ENCODE measurements at places on chromosomes 11 and 22.

DNA sequence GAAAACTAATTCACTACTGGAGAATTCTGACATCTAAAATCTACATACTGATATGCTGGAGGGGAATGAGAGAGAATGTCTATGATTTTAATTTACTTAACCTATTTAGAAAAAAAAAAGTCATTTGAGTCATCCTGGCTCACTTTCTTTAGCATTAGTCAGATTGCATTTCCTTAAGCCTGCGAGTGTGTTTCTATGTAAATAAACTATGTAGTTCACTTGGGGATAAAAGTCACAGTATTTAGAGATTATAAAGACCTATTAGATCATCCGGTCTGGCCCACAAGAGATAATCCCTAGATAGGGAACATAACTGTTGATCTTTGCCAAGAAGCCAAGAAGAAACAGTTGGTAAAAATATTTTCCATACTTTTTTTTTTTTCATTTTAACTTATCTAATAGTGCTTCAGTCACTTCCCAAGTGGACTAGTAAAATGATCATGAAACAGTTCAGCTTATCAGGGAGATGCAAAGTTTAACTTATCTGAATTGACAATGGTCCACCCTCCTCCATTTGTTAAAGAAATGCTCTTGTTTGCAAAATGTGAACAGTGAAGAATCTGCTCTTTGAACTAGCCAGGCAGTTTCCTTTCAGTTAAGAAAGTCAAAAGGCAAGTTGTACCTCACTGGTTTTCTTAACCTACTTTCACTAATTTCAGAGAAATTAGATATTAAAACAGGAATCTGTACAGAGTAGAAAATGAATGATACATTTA, 21.2 kb upstream of the BLID start:
- no peak for DNase-seq

- DNase-seq, result no peak
These were observed 465 bp downstream of the MAPK1 start for GRCh38 chr22:21866833-21867527.

DNA sequence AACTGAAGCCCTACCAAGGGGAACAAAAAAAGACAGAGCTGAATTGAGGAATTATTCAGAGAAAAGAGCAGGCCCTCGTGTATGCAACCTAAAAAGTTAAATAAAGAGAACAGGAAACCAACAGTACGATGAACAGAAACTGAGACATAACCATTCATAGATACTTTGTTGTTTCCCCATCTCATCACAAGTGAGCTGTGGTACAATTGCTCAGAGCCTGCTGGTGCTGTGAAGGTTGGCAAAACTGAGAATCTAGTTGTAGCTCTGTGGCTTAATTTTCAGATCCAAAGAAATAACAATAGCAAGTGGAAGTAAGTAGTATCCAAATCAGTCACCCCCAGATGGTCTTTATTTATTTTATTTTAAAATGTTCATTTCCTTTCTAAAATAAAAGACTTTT, 37.7 kb upstream of the BLID start:
- no peak for DNase-seq

DNA sequence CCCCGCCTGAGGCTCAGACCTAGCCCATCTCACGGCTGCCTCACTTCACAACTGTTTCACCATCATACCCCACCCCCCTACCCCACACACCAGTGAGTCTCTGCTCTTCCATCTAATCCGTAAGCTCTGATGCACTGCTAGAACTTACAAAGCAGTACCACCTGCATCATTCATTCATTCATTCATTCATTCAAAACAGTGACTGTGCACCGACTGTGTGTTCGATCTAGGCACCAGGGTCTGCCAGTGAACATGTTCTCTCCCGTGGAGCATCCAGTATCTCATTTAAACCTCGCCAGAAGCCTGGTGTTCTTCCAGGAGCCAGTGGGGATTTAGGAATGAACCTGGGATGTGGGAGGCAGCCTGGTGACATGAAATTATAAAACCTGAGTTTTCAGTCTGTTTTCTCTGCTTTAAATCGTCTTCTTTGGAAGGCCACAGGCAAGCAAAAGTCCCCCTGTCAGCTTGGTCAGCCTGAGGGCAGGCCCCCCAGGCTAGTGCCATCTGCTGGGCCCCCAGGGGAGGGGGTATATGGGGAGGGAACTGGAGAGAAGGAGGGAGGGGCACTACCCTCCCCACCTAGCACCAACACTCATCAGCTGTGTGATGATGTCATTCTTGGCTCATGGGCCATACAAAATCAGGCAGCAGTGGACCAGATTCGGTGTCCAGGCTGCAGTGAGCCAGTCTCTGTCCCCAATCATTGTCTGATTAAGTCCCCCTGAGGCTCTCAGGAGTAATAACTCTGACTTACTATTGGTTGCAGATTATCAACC, 18.4 kb downstream of the TMPRSS6 start:
- DNase-seq, result no peak

DNA sequence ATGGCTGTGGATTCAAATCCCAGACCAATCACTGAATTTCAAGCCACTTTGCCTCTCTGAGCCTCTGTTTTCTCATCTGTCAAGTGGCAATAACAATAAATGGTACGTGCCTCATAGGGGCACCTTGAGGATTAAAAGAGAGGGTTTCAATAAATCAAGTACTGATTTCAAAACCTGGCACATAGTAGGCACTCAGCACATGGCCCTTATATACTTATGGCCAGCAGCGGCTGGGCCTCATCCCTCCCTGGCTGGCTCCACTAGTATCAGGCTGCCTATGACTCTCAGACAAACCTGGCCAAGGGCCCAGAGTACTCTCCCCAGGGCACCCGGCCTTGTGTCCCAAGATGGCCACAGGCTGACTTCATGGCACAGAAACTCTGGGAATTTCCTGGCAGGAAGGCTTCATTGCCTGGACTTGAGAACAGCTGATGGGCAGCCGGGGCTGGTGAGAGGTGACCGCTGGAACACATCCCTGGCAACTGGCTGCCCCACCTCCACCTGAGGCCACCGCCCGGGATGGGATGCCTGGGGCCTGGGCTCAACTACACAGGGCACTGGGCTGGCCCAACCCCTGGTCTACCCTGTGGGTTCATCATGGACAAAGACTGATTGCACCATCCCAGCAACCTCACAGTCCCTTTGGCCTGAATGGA, 3.4 kb downstream of the FADS3 start:
- no peak for DNase-seq

DNA sequence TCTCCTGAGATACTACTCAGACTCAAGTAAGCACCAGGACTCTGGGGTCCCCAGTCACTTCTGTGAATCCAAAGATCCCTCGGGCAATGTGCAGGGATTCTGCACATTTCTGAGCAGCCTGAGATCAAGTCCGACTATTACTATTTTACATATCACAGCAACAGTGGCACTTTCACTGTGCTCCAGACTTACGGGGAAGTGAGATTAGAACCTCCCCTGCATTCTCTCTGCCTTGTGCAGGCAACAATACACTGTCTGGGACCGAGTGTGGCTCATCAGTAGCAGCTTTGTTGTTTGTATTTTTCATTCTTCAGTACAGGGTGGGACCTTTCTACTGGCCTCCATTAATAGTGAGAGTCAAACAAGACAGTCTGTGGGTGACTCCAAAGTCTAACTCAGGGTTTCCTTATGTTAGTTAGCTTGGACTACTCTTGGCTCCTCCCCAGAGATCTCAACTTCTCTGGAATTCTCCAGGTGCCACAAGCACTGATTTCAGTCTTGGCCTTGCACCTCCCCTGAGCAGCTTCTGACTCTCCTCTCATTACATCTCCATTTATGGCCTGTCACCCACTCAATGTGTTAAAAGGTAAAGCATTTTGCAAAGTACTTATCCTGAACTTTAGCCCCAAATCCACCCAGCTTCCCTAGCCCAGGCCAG, 76.2 kb upstream of the TOP3B start:
- no peak for DNase-seq

GRCh38 chr11:94338651-94339050, 34.3 kb downstream of the IZUMO1R start:
- no peak for DNase-seq

- no peak for DNase-seq
These were observed 25.2 kb downstream of the FAM76B start for GRCh38 chr11:95764267-95764898.

DNA sequence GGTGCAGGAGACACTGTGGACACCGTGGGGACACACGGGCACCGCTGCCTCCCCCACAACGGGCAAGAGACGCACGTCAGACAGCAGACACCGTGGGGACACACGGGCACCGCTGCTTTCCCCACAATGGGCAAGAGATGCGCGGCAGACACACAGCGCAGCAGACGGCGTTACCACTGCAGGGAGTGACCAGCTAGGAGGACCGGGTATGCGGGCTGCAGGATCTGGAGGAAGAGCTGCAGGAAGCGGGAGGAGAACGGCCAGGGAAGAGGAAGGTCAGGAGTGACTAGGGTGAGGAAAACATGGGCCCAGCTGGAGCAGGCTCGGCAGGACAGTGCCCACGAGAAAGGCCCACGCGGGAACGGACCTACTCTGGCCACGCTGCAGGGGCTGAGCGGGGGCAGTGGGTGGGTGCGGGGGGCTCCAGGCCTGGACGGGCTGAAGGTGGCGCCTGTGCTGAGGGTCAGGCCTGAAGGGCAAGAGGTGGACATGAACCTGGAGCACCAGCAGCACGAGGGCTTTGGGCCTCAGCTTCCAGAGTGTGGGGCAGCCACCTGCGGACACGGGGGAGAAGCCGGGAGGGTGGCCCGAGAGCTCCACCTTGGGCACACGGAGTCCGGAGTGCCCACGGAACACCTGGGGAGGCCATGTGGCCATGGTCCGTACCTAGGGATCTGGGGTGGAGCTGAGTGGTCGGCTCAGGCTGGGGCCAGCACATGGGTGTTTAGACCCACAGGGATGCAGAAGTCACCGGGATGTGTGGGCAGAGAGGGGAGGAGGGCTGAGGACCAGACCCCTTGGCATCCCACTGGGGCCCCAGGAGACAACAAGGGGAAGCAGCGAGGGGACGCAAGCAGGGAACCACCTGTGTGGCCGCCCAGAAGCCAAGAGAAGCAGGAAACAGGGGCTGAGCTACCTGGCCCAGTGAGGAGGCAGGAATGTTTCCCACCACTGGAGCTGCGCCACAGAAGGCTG, 16.5 kb downstream of the TOLLIP start:
- no peak for DNase-seq

GRCh38 chr11:826836-827145, 928 bp upstream of the CRACR2B start:
- DNase-seq, result no peak

GRCh38 chr22:43411869-43412807, at the start of gene MPPED1:
TSS of gene MPPED1 (plus strand) at chr22:43412014. CDS start at chr22:43424986, 12,972 bp downstream.
- no peak for DNase-seq

DNA sequence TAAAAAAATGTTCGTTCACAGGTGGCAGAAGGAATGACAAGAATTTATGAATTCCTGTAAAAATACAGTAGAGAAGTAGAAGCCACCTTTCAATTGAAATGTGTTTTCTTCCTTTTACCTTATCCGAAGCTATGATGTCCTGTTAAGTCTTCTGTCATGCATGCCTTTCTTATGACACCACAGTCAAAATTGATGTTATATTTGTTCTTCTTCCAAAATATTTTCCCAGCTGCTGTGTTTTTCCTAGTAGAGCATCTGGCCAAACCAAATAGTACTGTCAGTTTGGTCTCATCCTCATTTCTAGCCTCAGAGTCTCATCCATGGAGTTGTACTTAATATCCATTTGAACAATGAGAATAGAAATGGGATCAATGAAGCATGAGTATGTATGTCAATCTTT, 206.1 kb downstream of the PGR start:
- no peak for DNase-seq

- no peak for DNase-seq
These were observed 41.4 kb downstream of the MUC2 start for GRCh38 chr11:1116104-1116503.

DNA sequence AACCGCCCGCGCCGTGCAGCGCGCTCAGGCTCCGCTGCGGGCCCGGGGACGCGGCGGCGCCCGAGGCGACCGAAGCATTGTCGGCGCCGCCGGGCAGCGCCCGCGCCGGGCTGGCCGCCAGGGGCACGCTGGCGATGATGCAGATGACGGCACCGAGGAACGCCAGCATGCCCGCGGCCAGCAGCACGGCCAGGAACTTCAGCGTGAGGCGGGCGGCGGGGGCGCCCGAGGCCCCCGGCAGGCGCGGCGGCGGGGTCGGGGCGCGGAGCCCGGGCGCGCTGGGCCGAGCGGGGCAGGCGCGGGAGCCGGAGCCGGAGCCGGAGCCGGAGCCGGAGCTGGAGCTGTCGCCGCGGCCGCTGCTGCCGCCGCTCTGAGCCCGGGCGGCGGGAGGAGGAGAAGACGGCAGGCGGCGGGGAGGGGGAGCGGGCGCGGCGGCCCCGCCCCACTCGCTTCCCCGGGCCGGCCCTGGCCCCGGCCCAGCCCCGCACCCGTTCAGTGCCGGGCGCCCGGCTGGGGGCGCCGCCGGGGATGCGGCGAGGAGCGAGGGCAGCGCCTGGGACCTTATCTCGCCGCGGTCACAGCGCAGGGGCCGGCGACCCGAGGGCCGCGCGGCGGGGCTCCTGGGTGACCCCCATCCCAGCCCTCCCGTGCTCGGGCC, at the start of gene NPTXR:
NPTXR (minus strand) TSS at position 372 of the 658 bp plus-strand sequence.
- DNase-seq, result no peak

DNA sequence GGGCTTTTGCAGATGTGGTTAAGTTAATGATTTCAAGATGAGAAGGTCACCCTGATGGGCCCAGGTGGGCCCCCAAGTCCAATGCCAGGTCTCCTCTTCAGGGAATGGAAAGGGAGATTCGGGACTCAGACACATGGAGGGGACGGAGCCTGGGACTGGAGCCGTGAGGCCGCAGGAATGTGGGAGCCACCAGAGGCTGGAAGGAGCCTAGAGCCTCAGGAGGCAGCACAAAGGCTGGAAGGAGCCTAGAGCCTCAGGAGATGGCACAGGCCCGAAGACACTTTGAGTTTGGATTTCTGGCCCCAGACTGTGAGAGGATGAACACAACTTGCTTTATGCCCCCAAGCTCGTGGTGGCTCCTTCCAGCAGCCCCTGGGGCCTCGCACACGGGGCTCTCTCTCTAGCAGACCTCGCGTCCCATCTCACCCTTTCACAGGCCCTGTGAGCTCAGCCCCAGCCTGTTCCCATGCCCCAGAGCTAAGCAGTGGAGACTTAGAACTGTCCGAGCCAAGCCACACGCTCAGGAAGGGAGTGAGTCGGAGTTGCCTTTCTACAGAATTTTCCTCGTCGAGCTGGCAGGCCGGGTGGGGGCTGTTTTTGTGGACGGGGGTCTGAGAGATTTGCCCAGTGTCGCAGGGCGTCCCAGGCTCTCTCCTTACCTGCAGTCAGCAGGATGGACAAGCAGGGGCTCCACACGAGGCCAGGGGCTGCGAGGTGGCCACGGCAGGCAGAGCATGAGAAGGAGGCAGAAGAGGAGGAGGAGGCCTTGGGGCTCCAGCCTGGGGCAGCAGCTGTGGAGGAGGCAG, 937.6 kb downstream of the BRD1 start:
- no peak for DNase-seq

GRCh38 chr11:85096939-85097338, 530.2 kb downstream of the DLG2 start:
- DNase-seq, result no peak

- DNase-seq, result no peak
These were observed 43.9 kb downstream of the CCDC34 start for GRCh38 chr11:27319072-27319471.
